Right forelimb (tissue), 1 donor: ENCODE measurements at places on chromosomes 11 and 22.

GRCh38 chr22:37314315-37315074 lies 32.2 kb downstream of the CYTH4 start:
- DNase-seq: no peak

- DNase-seq: no peak
Observed at GRCh38 chr11:11605821-11606450, 15.9 kb downstream of the GALNT18 start.

GRCh38 chr11:119100246-119100970 lies 1.2 kb downstream of the DPAGT1 start:
- DNase-seq: no peak

DNA sequence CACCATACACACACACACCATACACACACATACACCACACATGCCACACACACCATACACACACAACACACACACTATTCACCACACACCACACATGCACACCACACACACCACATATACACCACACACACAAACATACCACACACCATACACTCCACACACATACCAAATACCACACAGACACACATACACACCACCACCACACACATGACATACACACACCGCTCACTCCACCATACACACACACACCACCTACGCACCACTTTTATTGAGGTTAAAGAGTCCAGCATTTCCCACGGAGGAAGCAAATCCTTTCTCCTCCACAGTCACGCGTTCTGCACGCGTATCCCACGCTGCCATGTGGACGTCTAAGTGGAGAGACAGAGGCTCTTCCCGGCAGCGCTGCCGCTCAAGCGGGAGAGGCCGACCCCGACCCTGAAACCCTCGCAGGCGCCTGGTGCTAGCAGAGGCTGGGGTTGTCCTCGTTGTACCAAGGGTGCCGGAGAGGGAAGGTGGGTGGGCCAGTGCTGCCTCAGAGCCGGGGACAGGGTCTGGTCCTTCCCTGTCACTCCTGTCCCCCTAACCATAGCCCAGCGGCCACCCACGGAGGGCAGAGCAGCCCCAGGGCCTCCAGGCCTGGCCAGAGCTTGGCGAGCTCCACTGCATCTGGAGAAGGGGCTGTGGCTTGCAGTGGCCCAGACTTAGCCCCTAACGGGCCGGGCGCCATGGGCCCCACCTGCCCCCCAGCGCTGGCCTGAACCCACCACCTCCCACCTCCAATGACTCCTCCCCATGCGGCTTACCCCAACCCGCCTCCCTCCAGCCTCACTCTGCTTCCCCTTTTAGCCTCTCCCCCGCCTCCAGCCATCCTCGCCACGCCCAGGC lies 1495.0 kb downstream of the BRD1 start:
- DNase-seq: no peak

DNA sequence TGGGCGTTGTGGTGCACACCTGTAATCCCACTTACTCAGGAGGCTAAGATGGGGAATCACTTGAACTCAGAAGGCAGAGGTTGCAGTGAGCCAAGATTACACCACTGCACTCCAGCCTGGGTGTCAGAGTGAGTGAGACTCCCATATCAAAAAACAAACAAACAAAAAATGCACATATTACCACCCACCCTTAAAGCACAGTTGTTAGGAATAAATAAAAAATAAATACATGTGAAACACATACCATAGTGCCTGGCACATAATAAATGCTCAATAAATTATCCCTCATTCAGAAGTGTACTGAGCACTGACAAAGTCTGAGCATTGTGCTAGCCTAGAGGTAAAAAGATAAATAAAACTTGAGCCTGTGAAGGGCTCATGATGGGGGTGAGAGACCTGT lies 9.0 kb upstream of the JAML start:
- DNase-seq: no peak

DNA sequence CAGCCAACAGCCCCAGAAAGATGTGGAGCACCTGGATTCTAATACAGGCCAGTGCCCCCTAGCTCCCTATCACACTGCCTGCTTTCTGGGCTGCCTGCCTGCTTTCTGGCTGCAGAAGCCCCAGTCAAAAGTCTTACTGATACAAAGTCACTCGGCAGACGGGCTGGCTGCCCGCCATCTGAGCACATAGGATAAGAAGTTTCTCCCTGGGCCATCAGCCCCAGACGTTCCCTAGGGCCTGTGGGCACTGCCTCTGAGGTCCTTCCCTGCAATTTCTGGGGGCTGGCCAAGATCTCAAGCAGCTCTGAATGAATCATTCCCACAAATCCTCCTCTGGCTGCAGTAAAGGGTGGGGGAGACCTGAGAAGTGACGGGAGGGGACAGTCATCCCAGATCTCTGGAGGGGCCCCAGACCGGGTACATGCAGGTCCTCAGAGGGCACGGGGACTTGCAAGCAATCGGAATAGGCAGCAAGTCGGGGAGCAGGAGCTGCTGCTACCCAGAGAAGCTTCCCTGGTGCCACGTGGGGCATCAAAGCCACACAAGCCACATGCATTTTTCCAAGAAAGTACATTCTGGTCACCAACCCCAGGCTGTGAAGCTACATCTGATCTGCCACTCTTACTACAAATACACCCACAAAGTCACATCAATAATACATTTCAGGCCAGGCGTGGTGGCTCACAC lies 4.7 kb downstream of the TPST2 start:
- DNase-seq: no peak

DNA sequence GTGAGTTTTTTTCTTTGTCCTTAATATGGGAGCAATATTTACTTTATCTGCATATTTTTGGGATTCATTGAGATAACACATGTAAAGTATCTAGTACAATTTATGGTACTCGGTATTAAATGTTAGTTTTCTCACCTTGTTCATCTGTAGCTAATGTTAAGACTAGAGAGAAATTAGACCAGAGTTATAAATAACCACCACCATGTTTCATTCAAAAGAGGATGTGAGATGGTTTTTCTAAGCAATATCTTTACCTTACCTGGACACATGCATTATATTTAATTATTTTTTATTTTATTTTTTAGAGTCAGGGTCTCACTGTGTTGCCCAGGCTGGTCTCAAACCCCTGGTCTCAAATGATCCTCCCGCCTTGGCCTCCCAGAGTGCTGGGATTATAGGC lies 18.4 kb downstream of the ARHGAP42 start:
- no peak for DNase-seq

GRCh38 chr22:28977060-28977459 lies 84.6 kb downstream of the C22orf31 start:
- no peak for DNase-seq

- no peak for DNase-seq
Observed at GRCh38 chr22:42439021-42439567, 6.9 kb upstream of the NFAM1 start.
